ENCODE measurements at places on chromosomes 1 and 21.

DNA sequence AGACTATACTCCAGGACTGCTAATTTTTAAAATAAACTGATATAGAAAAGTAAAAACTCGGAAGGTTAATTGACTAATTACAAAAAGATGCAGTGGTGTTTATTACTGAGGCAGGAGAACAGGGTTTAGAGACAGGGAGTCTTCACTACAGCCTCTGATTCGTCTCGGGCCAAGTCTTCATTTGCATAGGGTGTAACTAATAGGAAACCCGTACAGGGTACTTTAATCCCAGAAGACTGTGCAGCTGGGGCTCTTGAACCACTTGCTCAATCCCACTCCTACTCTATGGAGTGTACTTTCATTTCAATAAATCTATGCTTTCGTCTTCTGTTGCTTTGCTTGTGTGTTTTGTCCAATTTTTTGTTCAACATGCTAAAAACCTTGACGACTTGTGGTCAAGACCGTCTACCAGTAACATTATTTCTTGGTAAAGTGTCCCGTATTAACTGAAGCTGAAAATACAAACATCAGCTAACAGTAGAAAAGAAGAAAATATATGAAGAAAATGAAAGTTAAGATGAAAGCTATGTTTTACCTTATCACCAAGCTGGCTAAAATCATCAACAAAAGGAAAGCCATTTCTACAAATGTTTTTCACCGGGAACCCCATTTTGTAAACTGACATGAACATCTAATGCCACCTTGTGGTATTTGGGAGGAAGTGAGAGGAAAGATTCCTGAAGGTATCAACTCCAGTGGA is 8.0 kb downstream of the SDHB start:
- DNase-seq = peak; percentile 64

DNA sequence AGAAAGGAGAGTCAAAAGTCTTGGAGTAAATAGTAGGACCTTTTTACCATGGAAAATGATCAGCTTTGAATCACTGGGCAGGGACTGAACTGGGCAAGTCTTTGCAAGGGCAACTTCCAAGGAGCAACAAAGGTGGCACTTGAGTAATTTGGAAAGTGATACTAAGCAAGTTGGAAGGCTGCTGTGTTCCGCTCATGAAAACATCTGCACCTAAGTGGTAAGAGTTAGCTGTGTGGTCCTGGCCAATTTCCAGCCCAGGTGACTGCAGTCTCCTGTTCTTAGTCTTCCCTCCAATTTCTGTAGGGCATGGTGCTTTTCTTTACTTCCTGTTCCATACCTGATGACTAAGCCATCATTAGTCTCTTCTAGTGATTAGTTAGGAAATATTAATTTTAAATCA is 35.5 kb upstream of the PRDM2 start:
- no peak for DNase-seq

DNA sequence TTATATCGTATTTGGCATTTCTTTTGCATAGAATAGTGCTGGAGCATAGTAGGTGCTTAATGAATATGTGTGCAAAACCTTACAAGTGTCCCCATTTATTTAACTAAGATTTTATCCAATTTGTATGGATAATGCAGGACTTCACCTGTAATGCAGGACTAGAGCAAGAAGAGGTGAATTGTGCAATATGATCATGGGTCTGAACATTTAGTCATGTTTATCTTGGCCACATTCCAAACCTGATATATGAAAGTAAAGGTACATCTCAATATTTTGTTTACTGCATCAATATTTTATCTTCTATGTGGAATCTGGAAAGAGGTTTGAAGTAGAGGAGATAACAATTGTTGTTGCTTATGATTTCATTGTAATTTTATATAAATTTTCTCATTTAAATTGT is 1626.7 kb upstream of the B3GALT2 start:
- DNase-seq = no peak

GRCh38 chr1:220514256-220514655 is 13.7 kb upstream of the MARK1 start:
- DNase-seq = no peak

- no peak for DNase-seq
Observed at GRCh38 chr1:245466261-245466660, 311.5 kb downstream of the KIF26B start.

DNA sequence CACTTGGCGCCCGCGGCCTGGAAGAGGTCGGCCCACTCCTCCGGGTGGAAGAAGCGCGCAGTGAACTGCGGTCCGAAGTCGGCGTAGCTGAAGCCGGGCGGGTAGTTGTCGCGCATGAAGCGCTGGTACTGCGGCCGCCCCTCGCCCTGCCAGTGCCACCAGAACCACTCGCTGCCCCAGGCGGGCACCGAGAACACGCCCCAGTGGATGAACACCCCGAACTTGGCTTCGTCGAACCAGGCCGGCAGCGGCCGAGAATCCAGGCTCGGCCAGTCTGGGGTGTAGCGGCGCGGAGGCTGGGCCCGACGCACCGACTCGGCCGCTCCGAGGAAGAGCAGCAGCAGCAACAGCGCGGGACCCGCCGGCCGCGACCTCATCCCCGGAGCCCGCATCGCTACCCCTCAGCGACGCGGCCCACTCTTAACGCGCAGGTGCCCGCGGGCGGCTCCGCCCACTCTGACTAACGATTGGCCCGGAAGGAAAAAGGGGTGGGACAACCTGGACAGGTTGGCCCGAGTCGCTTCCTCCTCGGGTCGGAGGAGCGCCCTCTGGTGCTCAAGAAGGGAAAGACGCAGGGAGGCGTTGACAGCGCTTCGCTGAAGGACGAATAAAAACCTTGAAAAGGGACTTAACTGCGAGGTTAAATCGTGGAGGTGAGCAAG is at the start of gene FUCA1:
Gene FUCA1, minus strand, starts transcription at position 396 of the 662 bp plus-strand sequence. Its CDS starts 4 bp downstream, at position 392.
- peak; percentile 93 for DNase-seq

DNA sequence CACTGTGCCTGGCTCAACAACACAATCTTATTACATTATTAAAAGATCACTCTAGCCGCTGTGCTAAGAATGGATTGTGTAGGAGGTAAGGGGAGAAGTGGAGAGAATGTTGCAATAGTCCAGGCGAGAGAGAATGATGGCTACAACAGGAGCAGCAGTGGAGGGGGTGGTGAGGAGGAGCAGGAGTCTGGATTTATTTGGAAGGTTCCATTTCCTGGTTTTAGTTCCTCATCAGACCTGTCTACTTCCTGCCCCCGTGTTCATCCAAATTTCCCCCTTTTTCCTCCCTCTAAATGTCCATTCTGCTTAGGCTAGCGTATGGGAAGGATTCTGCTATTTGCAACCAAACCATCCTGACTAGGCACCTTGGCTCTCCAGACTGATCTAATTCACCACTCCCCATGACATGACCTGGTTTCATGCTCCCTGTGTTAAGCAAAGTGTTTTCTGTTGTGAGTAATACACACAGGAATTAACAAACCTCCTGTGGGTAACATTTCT is 35.1 kb upstream of the EYA3 start:
- DNase-seq = peak; percentile 85

- no peak for DNase-seq
Observed at GRCh38 chr1:84353695-84354094, 44.6 kb upstream of the DNASE2B start.

DNA sequence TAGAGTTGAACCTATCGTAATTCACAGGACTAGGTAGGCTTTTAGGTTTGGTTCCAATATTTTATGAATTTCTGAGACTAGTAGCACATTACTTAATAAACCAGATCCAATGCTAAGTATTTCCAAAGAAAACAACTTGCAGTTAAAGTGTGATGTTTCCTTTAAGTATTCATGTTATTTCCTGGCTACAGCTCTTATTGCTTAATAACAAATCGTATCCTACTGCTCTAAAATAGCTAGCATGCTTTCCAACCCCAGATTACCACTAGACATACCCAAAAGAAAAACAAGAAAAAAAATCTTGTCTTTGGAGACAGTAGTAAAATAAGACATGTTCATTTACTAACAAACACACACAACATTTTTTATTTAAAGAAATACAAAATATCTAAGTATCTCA is 898 bp downstream of the KRTAP27-1 start:
- no peak for DNase-seq
